CD4-positive, alpha-beta T cell (primary cell): ENCODE measurements at places on chromosomes 12 and 14.

GRCh38 chr14:38877744-38878388 is 225.2 kb downstream of the SEC23A start:
- H3K36me3 ChIP-seq: no peaks in the 10 kb centered on the region
- DNase-seq: no peak
- no peaks in the 10 kb centered on the region for H3K27me3 ChIP-seq
- H3K27ac ChIP-seq: no peak overlapping the region

GRCh38 chr12:54932691-54933090 is 51.9 kb downstream of the TESPA1 start:
- H3K27ac ChIP-seq: no peak overlapping the region
- no peak for DNase-seq
- H3K36me3 ChIP-seq: no peaks in the 10 kb centered on the region
- peaks cover 33% of the 10 kb centered on the region for H3K4me1 ChIP-seq
- H3K4me3 ChIP-seq: no peak overlapping the region

GRCh38 chr12:42217656-42218055 is 20.4 kb downstream of the YAF2 start:
- no peak for DNase-seq
- peaks cover 5% of the 10 kb centered on the region for H3K4me1 ChIP-seq
- no peaks in the 10 kb centered on the region for H3K27me3 ChIP-seq
- no peak overlapping the region for H3K4me3 ChIP-seq
- no peak overlapping the region for H3K27ac ChIP-seq

GRCh38 chr12:88994537-88994936 is 357.8 kb downstream of the DUSP6 start:
- no peak overlapping the region for H3K4me3 ChIP-seq
- DNase-seq: no peak
- no peak overlapping the region for H3K27ac ChIP-seq
- no peaks in the 10 kb centered on the region for H3K36me3 ChIP-seq
- no peaks in the 10 kb centered on the region for H3K4me1 ChIP-seq
- no peaks in the 10 kb centered on the region for H3K27me3 ChIP-seq

DNA sequence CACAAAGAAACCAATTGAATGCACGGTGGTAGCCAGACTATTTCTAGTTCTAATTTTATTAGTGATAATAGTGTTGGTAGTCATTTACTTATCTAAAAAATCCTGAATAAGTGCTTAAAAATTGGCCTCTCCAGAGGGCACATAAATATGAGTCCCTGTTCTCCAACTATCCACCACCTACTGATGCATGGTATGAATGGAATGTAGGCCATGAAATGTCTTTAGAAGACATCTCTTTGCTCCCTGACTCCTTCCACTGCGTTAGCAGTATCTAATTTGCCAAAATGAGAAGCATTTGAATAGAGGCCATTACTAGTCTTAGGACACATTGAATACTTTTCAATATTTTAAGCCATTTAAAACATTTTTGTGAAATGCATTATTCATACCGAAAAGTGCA is 261.7 kb downstream of the LRFN5 start:
- no peaks in the 10 kb centered on the region for H3K27me3 ChIP-seq
- DNase-seq: no peak
- no peaks in the 10 kb centered on the region for H3K36me3 ChIP-seq
- no peak overlapping the region for H3K27ac ChIP-seq
- H3K4me1 ChIP-seq: no peaks in the 10 kb centered on the region
